ENCODE measurements at places on chromosomes 16 and 17. TPM values are rescaled to one million over a fixed set of nuclear protein-coding genes. Genes with fewer than 3 reads are reported as not detected.

DNA sequence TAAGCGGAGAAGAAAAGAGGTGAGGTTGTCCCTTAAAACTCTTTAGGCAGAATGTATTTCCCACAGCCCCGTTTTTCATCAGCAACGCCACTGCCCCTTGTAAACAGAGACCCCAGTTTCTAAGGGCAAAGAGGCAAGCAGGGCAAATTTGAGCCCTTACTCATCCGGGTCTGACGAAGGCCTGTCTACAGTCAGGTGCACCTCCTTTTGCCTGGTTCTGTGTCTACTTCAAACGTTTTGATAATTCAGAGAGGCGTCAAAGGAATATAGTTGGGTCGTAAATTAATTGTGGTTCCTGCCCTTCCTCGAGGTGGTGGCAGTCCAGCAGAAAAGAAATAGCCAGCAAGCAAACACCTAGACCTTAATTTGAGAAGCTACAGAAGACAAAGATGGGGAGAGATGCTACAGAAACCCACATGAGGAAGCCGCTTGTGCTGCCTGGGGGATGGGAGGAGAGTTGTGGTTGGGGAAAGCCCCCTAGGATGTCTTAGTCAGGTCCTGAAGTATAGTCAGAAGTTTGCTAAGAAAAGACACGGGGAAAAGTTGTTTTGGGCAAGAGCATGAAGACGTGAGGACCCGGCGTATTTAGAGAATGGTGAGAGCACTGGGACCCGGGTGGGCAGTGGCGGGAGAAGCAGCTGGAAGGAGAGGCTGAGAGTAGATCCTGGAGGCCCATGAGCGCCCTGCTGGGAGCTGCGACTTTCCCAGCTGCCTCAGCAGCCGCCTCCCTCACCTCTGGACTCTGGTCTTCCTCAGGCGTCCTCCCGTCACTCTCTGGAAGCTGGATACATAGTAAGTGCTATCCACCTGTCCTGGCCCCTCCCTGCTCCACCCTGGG is 2.4 kb downstream of the FBRS start:
- no peak for DNase-seq
- peak overlapping the region; percentile 76 for H3K4me3 ChIP-seq

DNA sequence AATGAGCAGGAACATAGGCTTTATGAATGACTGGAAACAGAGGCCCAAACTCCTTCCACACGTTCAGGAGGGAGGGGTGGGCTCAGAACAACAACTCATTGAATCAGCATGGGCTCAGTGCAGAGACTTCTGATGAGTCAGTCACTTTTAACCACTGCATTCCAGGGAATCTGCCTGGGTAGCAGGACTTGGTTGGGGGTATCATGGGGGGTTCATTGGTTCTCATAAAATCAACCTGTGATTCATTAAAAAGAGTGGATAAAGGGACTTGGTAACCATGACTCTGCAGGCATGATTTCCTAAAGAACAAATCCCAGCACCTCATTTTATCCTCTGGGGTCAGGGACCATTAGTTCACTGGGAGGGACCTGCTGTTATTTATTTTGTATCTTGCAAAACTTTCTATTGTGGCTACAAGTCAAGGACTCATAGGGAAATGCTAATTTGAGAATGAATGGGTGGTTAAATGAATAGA is 13.8 kb downstream of the ITGB3 start:
- H3K27me3 ChIP-seq, result no peaks in the 10 kb centered on the region
- H3K4me3 ChIP-seq, result no peak overlapping the region

DNA sequence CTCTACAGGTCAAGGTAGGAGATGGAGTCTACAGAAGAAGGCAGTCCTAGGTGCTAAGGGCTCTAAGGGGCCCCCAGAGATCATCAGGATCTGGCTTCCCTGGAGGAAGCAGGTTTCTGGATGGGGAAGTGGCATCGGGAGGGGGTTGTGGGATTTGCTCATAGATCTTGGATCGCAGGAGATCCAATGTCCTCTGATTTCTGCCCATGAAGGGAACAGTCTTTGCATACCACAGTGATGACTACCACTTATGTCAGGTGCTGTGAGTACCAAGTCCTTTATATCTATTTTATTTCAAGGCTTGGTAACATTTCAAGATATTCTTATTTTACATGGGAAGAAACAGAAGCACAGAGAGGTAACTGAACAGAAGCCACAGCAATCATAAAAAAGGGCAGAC is 164.0 kb downstream of the RGS9 start:
- DNase-seq, result no peak
- H3K27me3 ChIP-seq, result no peaks in the 10 kb centered on the region
- H3K4me1 ChIP-seq, result no peaks in the 10 kb centered on the region
- H3K27ac ChIP-seq, result no peak overlapping the region
- peaks cover 2% of the 10 kb centered on the region for H3K36me3 ChIP-seq
- H3K4me3 ChIP-seq, result no peak overlapping the region

GRCh38 chr17:76500747-76501017 is 541 bp downstream of the RHBDF2 start:
- H3K27me3 ChIP-seq, result no peaks in the 10 kb centered on the region
- no peaks in the 10 kb centered on the region for H3K36me3 ChIP-seq
- no peak overlapping the region for H3K27ac ChIP-seq
- H3K4me1 ChIP-seq, result peaks cover 36% of the 10 kb centered on the region
- peak overlapping the region; percentile 60 for H3K4me3 ChIP-seq

DNA sequence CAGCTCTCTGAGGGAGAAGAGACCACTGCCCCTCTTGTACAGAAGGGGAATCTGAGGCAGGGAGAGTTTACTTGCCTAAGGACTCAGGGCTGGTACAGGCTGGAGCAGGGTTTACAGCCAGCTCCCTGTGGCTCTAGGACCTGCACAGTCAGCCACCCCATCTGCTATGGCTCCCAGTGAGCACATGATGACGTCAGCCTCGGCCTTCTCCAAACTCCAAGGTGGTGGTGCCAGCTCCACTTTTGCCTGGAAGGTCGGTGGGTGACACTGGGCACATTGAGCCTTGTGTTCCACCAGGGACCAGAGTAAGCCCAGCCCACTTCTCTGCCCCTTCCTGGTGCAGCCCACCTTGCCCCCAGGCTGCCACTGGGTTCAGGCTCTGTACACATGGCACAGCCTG is 202.2 kb downstream of the ENGASE start:
- no peak overlapping the region for H3K4me3 ChIP-seq
- no peak for DNase-seq
- no peaks in the 10 kb centered on the region for H3K4me1 ChIP-seq
- H3K27me3 ChIP-seq, result peaks cover 25% of the 10 kb centered on the region

GRCh38 chr16:55543472-55543871 is 23.0 kb upstream of the CAPNS2 start:
- no peaks in the 10 kb centered on the region for H3K36me3 ChIP-seq
- DNase-seq, result no peak
- H3K27ac ChIP-seq, result no peak overlapping the region
- no peak overlapping the region for H3K4me3 ChIP-seq
- no peaks in the 10 kb centered on the region for H3K4me1 ChIP-seq

GRCh38 chr17:17836250-17836817 is 452 bp downstream of the SREBF1 start:
- peaks cover 53% of the 10 kb centered on the region for H3K4me1 ChIP-seq
- H3K36me3 ChIP-seq, result no peaks in the 10 kb centered on the region
- no peak for DNase-seq
- H3K27ac ChIP-seq, result peak overlapping the region; percentile 87
- H3K27me3 ChIP-seq, result no peaks in the 10 kb centered on the region

- peaks cover 92% of the 10 kb centered on the region for H3K4me1 ChIP-seq
- no peaks in the 10 kb centered on the region for H3K27me3 ChIP-seq
- H3K27ac ChIP-seq, result peak overlapping the region; percentile 98
- H3K4me3 ChIP-seq, result peak overlapping the region; percentile 82
- peak; percentile 82 for DNase-seq
- H3K36me3 ChIP-seq, result peaks cover 9% of the 10 kb centered on the region
Measured at GRCh38 chr17:50060951-50061712, 5.2 kb downstream of the ITGA3 start.

DNA sequence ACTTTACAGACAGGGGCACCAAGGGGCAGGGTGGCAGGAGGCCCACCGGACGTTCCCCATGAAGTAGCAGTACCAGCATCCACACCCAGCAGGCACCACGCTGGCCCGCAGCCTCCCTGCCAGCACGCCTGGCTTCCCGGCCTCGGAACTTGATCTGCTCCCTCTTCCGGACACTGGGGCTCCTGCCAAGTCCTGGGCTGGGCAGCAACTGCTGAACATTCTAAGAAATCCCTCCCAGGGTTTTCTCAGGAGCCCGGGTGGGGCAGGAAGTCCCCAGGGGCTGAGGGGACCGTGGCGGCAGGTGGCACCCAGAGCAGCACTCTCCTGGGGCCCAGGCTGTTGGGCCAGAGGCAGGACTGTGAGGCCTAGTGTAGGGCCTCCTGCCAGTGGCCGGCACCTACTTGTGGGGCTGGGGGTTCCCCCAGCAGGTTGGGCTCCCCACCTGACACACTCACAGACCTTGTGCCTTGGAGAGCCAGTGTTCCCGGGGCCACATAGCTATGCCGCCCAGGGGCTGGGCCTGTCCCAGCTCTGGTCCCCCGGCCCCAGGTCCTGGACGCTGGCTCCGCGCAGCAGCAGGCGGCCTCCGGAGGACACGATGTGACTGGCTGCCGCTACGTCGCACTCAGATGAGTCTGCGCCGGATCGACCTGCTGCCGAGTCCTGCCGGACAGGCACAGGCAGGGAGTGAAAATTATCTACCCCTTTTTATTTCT is 86.2 kb upstream of the CBX4 start:
- no peak overlapping the region for H3K27ac ChIP-seq
- DNase-seq, result no peak
- peaks cover 8% of the 10 kb centered on the region for H3K27me3 ChIP-seq
- peaks cover 7% of the 10 kb centered on the region for H3K4me1 ChIP-seq

- H3K36me3 ChIP-seq, result no peaks in the 10 kb centered on the region
- H3K4me3 ChIP-seq, result no peak overlapping the region
- DNase-seq, result no peak
- H3K27me3 ChIP-seq, result peaks cover 3% of the 10 kb centered on the region
- no peaks in the 10 kb centered on the region for H3K4me1 ChIP-seq
- no peak overlapping the region for H3K27ac ChIP-seq
Measured at GRCh38 chr17:65365169-65365568, 196.3 kb downstream of the AXIN2 start.

GRCh38 chr17:74212913-74213791 is at the start of gene TTYH2:
Gene TTYH2 (plus strand): TSS chr17:74213571. CDS start chr17:74213588, 17 bp downstream.
- H3K27ac ChIP-seq, result peak within 1 kb of the TSS; percentile 65
- no peak for DNase-seq
- H3K4me1 ChIP-seq, result peaks cover 32% of the 10 kb centered on the region
- H3K27me3 ChIP-seq, result no peaks in the 10 kb centered on the region
- peaks cover 18% of the 10 kb centered on the region for H3K36me3 ChIP-seq

DNA sequence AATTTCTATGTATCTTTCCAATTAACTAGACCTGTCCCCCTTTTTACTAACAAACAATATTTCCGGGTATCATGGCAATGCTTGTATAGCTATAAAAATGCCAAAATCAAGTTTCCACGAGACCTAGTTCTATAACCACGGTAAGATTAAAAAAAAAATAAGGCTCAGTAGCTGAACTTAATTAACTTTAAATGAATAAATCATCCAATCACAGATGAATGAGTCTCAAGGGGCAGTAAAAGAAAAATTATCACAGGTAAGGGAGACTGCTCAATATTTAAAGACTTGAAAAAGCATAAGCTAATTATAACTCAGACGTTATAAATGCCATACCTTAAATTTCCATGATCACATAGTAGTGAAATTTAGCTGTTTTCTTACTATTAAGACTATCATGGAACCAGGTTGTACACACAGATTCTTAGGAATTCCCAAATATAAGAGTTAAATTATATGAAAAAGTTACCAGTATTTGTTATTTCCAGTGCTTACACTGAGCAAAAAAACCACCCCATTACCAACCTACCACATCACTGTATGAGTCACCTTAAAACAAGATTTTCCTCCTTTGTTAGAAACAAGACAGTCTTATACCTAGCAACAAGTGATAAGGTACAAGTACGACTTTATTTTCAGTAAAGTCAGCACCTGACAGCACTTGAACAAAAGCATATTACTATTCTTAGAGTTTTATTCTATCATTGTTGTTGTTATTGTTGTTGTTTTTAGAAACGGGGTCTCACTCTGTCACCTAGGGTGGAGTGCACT is 20.6 kb downstream of the SSH2 start:
- no peaks in the 10 kb centered on the region for H3K27me3 ChIP-seq
- H3K4me1 ChIP-seq, result peaks cover 4% of the 10 kb centered on the region
- no peak overlapping the region for H3K27ac ChIP-seq

DNA sequence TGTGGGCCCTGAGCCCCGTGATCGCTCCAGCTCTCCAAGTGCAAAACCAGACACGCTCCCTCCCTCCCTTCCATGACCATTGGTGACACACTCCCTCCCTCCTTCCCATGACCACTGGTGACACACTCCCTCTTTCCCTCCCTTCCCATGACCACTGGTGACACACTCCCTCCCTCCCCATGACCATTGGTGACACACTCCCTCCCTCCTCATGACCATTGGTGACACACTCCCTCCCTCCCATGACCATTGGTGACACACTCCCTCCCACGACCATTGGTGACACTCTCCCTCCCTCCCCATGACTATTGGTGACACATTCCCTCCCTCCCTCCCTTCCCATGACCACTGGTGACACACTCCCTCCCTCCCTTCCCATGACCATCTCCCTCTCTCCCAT is 56.3 kb downstream of the LMF1 start:
- DNase-seq, result no peak
- peaks cover 13% of the 10 kb centered on the region for H3K4me1 ChIP-seq
- H3K4me3 ChIP-seq, result no peak overlapping the region
- peaks cover 5% of the 10 kb centered on the region for H3K36me3 ChIP-seq
- no peak overlapping the region for H3K27ac ChIP-seq
- H3K27me3 ChIP-seq, result no peaks in the 10 kb centered on the region

DNA sequence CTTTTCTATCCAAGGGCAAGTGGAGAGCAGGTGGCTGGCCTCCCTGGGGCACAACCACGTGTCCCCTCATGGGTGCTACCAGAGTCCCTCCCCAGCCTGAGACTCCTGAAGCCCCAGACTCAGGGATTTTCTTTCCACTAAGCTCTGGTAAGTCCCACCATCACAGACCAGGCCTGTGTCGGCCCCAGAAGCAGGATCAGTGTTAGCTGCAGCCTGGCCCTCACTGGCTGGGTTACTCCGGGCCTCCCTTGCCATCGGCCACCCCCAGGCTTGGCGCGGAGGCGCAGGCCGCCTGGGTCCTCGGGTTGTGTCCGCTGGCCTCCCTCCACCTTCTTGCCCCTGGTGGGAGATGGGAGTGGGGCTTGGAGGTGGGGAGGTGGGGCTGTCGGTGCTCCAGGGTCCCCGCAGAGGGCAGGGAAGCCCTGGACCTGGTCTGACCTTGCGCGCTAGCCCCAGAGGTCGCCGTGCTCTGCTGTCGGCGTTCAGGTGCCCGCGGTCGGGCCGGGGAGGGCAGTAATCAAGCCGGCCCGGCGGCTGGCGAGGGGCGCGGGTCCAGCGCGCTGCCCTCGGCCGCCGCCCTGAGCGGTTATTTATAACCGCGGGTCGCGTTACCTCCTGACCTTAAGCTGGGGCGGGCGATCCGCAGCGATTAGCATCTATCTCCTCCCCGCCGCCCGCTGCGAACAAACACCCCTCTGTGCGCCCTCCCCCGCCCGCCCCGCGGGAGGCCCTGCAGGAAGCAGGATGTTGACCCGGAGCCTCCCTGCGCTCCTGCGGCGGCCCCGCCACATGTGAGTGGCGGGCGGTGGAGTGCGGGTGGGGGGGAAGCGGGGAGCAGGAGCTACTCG is 78.1 kb upstream of the TOB1 start:
- H3K36me3 ChIP-seq, result no peaks in the 10 kb centered on the region
- H3K27ac ChIP-seq, result no peak overlapping the region
- DNase-seq, result peak; percentile 81
- peak overlapping the region; percentile 28 for H3K4me3 ChIP-seq
- peaks cover under 1% of the 10 kb centered on the region for H3K27me3 ChIP-seq

GRCh38 chr16:4648917-4649316 is 24.3 kb downstream of the MGRN1 start:
- no peak for DNase-seq
- no peaks in the 10 kb centered on the region for H3K27me3 ChIP-seq
- no peak overlapping the region for H3K27ac ChIP-seq
- no peaks in the 10 kb centered on the region for H3K4me1 ChIP-seq

Gene SNAI3
- not detected for total RNA-seq

Gene SPNS2
- total RNA-seq, result 0.70 TPM
